ENCODE measurements at places on chromosomes 3 and 15. TPM values are rescaled to one million over a fixed set of nuclear protein-coding genes. Genes with fewer than 3 reads are reported as not detected.

Gene RETNLB
- not detected for total RNA-seq

Gene GP5
- total RNA-seq, result 1.3 TPM

Gene ITIH3
- 17.6 TPM for total RNA-seq

Gene OR5K2
- not detected for total RNA-seq

Gene CHST13
- total RNA-seq, result 2.5 TPM

Gene AVEN
- 14.1 TPM for total RNA-seq

Gene TRPM1
- total RNA-seq, result not detected

Gene NLGN1
- total RNA-seq, result not detected

Gene TTLL13
- not detected for total RNA-seq

Gene SLC22A13
- total RNA-seq, result 0.68 TPM
